ENCODE measurements at places on chromosomes 6 and 20. TPM values are rescaled to one million over a fixed set of nuclear protein-coding genes. Genes with fewer than 3 reads are reported as not detected.

TRERF1 gene
- 2.0 TPM for total RNA-seq

NRSN1 gene
- total RNA-seq, result not detected

OR2B2 gene
- total RNA-seq, result not detected

NKAIN4 gene
- total RNA-seq, result not detected

SYCP2L gene
- 2.7 TPM for total RNA-seq

CCN2 gene
- 43.2 TPM for total RNA-seq

SLC22A2 gene
- not detected for total RNA-seq

RUNX2 gene
- total RNA-seq, result 1.5 TPM

PPIL6 gene
- total RNA-seq, result 0.91 TPM

TAGAP gene
- total RNA-seq, result 0.08 TPM

HSD17B8 gene
- 28.1 TPM for total RNA-seq

KCNG1 gene
- total RNA-seq, result 183 TPM

GINS1 gene
- total RNA-seq, result 20.0 TPM

CD83 gene
- 7.2 TPM for total RNA-seq

OR2B6 gene
- total RNA-seq, result not detected
